ENCODE measurements at places on chromosomes 5 and 9.

- DNase-seq: no peak
These were observed 367.7 kb downstream of the CDK5RAP2 start for GRCh38 chr9:120212153-120212852.

DNA sequence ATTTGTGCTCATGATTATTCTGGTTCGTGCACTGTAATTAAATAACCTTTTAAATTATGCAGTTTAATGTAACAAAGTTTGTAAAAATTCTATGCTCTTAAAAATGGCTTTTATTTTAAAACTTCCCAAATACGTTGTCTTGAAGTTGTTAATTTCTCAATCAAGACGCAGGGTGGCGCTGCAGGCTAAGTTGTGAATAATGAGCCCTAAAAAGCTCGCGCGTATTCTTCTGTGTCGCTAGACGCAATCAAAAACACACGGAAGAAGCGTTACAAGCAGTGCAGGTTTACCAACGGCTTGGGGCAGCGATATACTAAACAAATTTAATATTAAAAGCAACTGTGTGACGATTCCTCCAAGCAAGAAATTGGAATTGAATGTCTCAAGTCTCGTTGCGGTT lies at the start of gene PCDHB4:
Gene PCDHB4, plus strand, starts transcription at position 256 of the 400 bp plus-strand sequence. CDS start 181 bp downstream, outside the sequence.
- no peak for DNase-seq

DNA sequence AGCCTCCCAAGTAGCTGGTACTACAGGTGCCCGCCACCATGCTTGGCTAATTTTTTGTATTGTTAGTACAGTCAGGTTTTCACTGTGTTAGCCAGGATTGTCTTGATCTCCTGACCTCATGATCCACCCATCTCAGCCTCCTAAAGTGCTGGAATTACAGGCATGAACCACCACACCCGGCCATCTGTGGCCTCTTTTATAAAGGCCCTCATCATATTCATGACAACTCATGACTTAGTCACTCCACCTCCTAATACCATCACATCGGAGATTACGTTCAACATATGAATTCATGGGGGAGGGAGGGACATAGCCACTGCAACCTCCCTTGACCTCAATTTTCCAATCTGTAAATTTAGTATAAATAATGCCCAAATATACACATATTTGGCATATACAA lies 27.2 kb upstream of the PLCXD3 start:
- DNase-seq: no peak

GRCh38 chr9:95629585-95629984 lies 112.8 kb upstream of the PTCH1 start:
- no peak for DNase-seq

- DNase-seq: no peak
These were observed 125.5 kb downstream of the DCP2 start for GRCh38 chr5:113102121-113102531.
